Adipose tissue (tissue), 3 donors: ENCODE measurements at places on chromosomes 12 and 14. TPM values are rescaled to one million over a fixed set of nuclear protein-coding genes. Genes with fewer than 3 reads are reported as not detected.

Gene ABCC9
- 2.4 TPM for polyA plus RNA-seq

Gene RTL1
- not detected for polyA plus RNA-seq

Gene LGR5
- polyA plus RNA-seq: not detected

Gene TAS2R7
- polyA plus RNA-seq: not detected

Gene GDF3
- not detected for polyA plus RNA-seq

Gene IFI27L1
- polyA plus RNA-seq: 23.1 TPM

Gene RCOR1
- 8.8 TPM for polyA plus RNA-seq

Gene GLIPR1L2
- polyA plus RNA-seq: 0.71 TPM

Gene SLCO1B3
- polyA plus RNA-seq: 0.05 TPM

Gene GNG2
- polyA plus RNA-seq: 3.9 TPM

Gene CCDC38
- 0.03 TPM for polyA plus RNA-seq

Gene ALDH6A1
- polyA plus RNA-seq: 11.8 TPM

Gene OTUB2
- polyA plus RNA-seq: 0.24 TPM

Gene TAS2R31
- polyA plus RNA-seq: 0.67 TPM

Gene CKB
- 574 TPM for polyA plus RNA-seq

Gene CIT
- 0.67 TPM for polyA plus RNA-seq

Gene TGM1
- polyA plus RNA-seq: 2.5 TPM

Gene LMBR1L
- polyA plus RNA-seq: 38.7 TPM

Gene COX8C
- not detected for polyA plus RNA-seq

Gene DENND5B
- 4.9 TPM for polyA plus RNA-seq

Gene CACNA2D4
- 2.1 TPM for polyA plus RNA-seq

Gene POTEM
- polyA plus RNA-seq: not detected

Gene P2RX7
- polyA plus RNA-seq: 0.61 TPM

Gene TAS2R50
- polyA plus RNA-seq: 0.67 TPM

Gene COX14
- polyA plus RNA-seq: 57.4 TPM

Gene LBHD2
- 0.09 TPM for polyA plus RNA-seq

Gene PMCH
- not detected for polyA plus RNA-seq

Gene KRT8
- 46.2 TPM for polyA plus RNA-seq

Gene RDH16
- 0.12 TPM for polyA plus RNA-seq

Gene DAO
- polyA plus RNA-seq: not detected

Gene CARMIL3
- 0.52 TPM for polyA plus RNA-seq

Gene IL26
- not detected for polyA plus RNA-seq

Gene MYBPC1
- polyA plus RNA-seq: 0.21 TPM

Gene NRIP2
- 1.4 TPM for polyA plus RNA-seq

Gene IL23A
- not detected for polyA plus RNA-seq
